ENCODE measurements at places on chromosomes 3 and 15. TPM values are rescaled to one million over a fixed set of nuclear protein-coding genes. Genes with fewer than 3 reads are reported as not detected.
A peak's percentile ranks its signal among the peaks of the same experiment; 100 is the strongest.

- no peaks in the 10 kb centered on the region for H3K4me1 ChIP-seq
- no peak for DNase-seq
- H3K27me3 ChIP-seq, result no peaks in the 10 kb centered on the region
- no peak overlapping the region for H3K4me3 ChIP-seq
- no peak overlapping the region for H3K27ac ChIP-seq
These were observed 177.7 kb downstream of the ZNF385D start for GRCh38 chr3:21573291-21573690.

CKMT1A gene
- 5.9 TPM for total RNA-seq

GRCh38 chr3:151804267-151804666 lies 9.6 kb upstream of the AADAC start:
- peak; percentile 69 for DNase-seq
- H3K27ac ChIP-seq, result no peak overlapping the region
- no peak overlapping the region for H3K4me3 ChIP-seq
- H3K36me3 ChIP-seq, result no peaks in the 10 kb centered on the region
- no peaks in the 10 kb centered on the region for H3K4me1 ChIP-seq

GTPBP8 gene
- total RNA-seq, result 34.0 TPM

ASB14 gene
- not detected for total RNA-seq

DNA sequence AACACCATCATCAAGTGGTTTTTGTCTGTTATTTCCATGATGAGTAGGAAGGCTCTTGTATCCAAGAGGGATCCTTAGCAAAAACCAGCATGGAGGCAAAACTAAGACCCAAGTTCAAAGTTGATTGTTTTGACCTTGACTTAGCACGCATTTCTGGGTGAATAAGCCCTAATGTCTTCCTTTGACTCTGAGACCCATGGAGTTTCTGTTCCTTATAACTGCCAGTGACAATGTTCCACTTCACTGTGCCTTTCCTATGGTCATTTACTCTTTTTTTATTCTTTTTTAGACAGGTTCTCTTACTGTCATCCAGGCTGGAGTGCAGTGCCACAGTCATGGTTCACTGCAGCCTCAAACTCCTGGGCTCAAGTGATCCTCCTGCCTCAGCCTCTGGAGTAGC lies 118.2 kb upstream of the MRPL3 start:
- H3K4me3 ChIP-seq, result no peak overlapping the region
- no peak for DNase-seq
- peaks cover 9% of the 10 kb centered on the region for H3K4me1 ChIP-seq
- H3K27ac ChIP-seq, result no peak overlapping the region

MKRN3 gene
- not detected for total RNA-seq

DNA sequence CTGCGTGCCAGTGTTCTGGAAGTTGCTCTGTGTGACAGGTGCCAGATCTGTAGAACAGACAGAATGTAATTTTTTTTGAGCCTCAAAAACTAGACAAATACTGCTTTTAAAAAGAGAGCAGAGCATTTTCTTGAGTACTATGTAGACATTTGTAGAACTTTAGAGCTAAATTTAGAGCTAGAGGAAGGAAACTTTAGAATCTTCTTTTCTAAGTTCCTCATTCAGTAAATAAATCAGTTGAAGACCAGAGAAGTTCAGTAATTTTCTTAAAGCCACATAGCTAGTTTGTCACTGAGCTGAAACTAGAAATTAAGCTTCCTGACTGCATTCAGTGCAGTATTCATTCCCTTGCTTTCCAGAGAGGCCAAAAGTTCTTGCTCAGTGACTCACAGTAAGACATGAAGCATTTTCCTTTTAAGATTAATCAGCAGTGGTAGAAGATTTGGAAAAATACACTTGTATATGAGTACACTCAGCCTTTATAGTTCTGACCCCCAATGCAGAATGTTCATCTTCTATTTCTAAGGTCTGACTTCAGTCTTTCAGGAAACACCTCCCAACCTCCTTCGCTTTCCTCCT lies 83.6 kb upstream of the TSEN2 start:
- no peak overlapping the region for H3K4me3 ChIP-seq
- DNase-seq, result no peak
- H3K36me3 ChIP-seq, result no peaks in the 10 kb centered on the region
- no peaks in the 10 kb centered on the region for H3K4me1 ChIP-seq

GAP43 gene
- 2.1 TPM for total RNA-seq

DNA sequence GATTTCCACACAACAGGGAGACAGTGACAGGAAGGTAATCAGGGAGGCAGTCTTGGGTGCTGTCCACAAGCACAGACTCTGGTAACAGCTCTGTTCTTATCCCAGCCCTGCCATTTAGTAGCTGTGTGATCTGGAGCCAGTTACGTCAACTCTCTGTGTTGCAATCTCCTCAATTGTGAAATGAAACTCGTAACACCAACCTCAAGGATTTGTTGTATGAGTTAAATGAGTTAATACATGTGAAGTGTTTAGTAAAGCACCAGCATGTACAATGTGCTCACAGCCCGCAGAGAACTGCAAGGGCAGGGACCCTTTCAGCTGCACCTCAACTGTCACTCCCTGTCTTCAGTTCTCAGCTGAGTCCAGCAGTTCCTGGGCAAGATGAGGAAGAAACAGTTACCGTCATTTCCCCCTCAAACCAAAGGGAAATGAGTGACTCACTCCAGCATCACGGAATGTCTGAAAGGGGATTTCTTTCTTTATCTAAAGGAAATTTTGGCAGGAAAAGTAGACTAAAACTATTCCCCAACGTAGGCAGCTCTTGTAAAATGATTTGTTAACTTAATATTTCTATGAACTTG lies 39.9 kb upstream of the MB21D2 start:
- no peak for DNase-seq
- no peaks in the 10 kb centered on the region for H3K27me3 ChIP-seq
- H3K36me3 ChIP-seq, result no peaks in the 10 kb centered on the region
- H3K27ac ChIP-seq, result no peak overlapping the region

- no peak overlapping the region for H3K27ac ChIP-seq
- no peaks in the 10 kb centered on the region for H3K27me3 ChIP-seq
- no peak overlapping the region for H3K4me3 ChIP-seq
- H3K4me1 ChIP-seq, result peaks cover 8% of the 10 kb centered on the region
- DNase-seq, result no peak
- no peaks in the 10 kb centered on the region for H3K36me3 ChIP-seq
These were observed 76.6 kb downstream of the CPN2 start for GRCh38 chr3:194274424-194275085.

LOXL1 gene
- 54.5 TPM for total RNA-seq

DNA sequence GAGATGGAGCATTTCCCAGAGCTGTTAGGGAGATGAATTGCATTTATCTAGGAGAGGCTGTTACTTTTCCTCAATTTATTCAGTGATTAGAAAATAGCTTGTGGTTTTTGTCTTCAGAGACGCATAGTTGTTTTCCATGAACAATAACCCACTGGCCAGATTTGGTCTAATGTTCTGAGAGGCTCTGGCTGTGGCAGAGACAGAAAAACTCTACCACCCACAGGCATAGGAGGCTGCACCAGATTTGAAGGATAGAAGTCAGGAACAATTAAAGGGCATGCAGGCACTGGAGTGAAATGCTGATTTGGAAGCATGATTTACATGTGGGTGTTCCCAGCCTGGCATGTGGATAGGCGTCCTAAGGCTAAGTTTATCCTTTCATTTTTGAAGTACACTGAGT lies 143.5 kb downstream of the NFKBIZ start:
- no peak overlapping the region for H3K4me3 ChIP-seq
- no peaks in the 10 kb centered on the region for H3K36me3 ChIP-seq
- H3K4me1 ChIP-seq, result peaks cover 11% of the 10 kb centered on the region
- no peak for DNase-seq
- no peaks in the 10 kb centered on the region for H3K27me3 ChIP-seq
- H3K27ac ChIP-seq, result no peak overlapping the region

CD200R1 gene
- 0.36 TPM for total RNA-seq

- H3K27me3 ChIP-seq, result no peaks in the 10 kb centered on the region
- H3K27ac ChIP-seq, result no peak overlapping the region
- no peak overlapping the region for H3K4me3 ChIP-seq
- H3K4me1 ChIP-seq, result no peaks in the 10 kb centered on the region
These were observed 138.7 kb upstream of the CADM2 start for GRCh38 chr3:84820126-84820525.

DNA sequence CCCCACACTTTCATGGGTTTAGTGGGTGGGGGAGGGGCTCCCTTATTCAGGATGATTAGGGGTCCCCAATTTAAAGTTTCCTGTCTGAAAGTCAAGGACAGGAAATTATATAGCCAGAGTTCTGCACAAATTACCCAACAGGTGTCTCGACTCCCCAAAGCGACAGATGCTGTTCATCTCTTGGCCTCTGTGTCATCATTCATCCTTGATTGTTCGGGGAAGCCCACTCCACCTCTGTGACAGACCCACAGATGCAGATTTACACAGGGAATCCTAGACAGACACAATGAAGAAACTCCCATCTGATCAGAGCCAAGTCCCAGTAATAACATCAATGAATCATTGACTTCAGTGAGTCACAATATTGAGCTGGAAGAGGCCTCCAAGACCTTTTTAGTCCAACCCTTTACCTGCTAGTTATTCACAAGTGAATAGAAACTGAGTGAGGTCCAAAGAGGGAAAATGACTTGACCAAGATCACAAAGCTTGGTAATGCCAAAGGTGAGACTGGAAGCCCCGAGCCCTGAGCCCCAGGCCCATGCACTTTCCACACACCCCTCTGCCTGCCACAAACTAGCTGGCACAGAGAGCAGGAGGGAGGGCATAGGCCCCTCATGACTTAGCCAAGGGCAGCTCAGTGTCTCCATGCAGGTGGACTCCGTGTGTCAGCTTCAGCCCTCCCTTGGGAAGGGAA lies 7.9 kb upstream of the SRP14 start:
- H3K27me3 ChIP-seq, result no peaks in the 10 kb centered on the region
- no peak overlapping the region for H3K4me3 ChIP-seq
- no peak for DNase-seq
- H3K27ac ChIP-seq, result no peak overlapping the region
- H3K4me1 ChIP-seq, result peaks cover 8% of the 10 kb centered on the region
- no peaks in the 10 kb centered on the region for H3K36me3 ChIP-seq

- peaks cover 4% of the 10 kb centered on the region for H3K36me3 ChIP-seq
- H3K4me1 ChIP-seq, result peaks cover 22% of the 10 kb centered on the region
- no peak overlapping the region for H3K4me3 ChIP-seq
These were observed 8.9 kb upstream of the PXK start for GRCh38 chr3:58323529-58324390.

DNA sequence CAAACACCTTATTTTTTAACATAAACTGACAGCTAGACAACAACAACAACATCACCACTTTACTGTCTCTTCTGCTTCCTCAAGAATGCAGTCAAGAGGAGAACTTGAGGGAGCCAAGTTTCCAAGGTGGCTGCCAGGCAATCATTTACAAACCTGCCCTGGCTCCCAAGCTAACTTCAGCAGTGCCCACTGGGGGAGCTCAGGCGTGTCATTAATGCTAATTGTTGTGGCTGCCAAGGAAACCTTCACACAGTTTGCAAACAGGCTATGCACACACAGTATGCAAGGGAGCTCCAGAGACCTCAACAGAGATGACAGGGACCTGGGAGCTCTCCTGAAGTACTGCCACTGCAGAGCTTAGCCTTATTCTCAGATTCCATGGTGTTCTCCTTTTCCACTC lies 2.1 kb downstream of the DZIP1L start:
- no peaks in the 10 kb centered on the region for H3K27me3 ChIP-seq
- DNase-seq, result no peak
- peaks cover 3% of the 10 kb centered on the region for H3K36me3 ChIP-seq
- H3K4me3 ChIP-seq, result no peak overlapping the region
- peak overlapping the region; percentile 92 for H3K27ac ChIP-seq

GRCh38 chr3:126267169-126267975 lies 87.0 kb upstream of the ALDH1L1 start:
- no peaks in the 10 kb centered on the region for H3K36me3 ChIP-seq
- peak overlapping the region; percentile 96 for H3K27ac ChIP-seq
- H3K4me1 ChIP-seq, result peaks cover 7% of the 10 kb centered on the region
- H3K4me3 ChIP-seq, result peak overlapping the region; percentile 27
- DNase-seq, result peak; percentile 98
- H3K27me3 ChIP-seq, result no peaks in the 10 kb centered on the region

NMB gene
- 4.1 TPM for total RNA-seq

GRCh38 chr3:132342183-132342582 lies 25.0 kb downstream of the ACP3 start:
- H3K36me3 ChIP-seq, result peaks cover 6% of the 10 kb centered on the region
- H3K27me3 ChIP-seq, result no peaks in the 10 kb centered on the region

DNA sequence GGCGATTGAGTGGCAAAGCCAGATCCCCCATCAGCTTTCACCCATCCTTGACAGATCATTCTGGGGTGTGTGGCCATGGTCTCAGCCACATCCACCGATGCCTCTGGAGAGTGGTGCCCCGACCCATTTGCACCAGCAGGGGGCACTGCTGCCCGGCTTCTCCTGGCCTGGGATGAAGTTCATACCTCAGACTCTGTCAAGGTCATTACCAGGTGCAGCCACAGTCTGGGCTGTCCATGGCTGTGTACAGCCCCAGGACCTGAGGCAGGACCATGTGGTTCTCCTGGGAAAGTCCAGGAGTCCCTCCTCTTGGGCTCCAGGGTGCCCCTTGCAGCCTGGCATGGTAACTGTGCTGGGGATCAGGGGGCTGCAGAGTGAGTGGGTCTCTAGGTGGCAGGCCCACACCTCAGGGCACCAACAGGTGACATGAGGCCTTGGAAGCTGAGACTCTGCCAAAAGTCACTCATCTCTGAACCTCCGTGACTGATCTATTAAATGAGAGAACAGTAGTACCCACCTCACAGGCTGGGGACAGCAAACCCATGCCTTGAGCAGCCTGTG lies 67.2 kb downstream of the CACNA2D2 start:
- H3K27me3 ChIP-seq, result peaks cover 3% of the 10 kb centered on the region
- H3K4me1 ChIP-seq, result peaks cover 19% of the 10 kb centered on the region
- no peak overlapping the region for H3K4me3 ChIP-seq
- H3K36me3 ChIP-seq, result no peaks in the 10 kb centered on the region
- peak; percentile 85 for DNase-seq

- peak; percentile 50 for DNase-seq
- H3K27me3 ChIP-seq, result no peaks in the 10 kb centered on the region
- no peak overlapping the region for H3K27ac ChIP-seq
These were observed 29.3 kb upstream of the XYLB start for GRCh38 chr3:38317192-38317759.

CTXN2 gene
- total RNA-seq, result not detected

DNA sequence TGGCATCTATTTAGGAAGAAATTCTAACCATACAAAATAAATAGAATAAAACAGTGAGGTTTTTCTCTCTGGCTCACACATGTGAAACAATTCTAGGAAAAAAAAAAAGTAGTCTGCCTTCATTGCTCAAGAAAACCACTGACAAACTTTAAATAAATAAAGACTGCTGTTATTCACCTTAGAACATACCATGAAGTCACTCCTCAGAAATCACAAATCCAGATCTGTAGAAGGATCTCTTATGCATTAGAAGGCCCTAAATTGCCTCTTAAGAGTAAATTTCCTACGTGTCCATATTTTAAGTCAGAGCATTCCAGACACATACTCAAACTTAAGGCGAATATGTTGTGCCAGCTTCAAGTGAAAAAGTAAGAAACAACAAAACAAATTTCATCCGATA lies 217.3 kb downstream of the ZIC4 start:
- no peak for DNase-seq
- no peaks in the 10 kb centered on the region for H3K4me1 ChIP-seq
- no peak overlapping the region for H3K4me3 ChIP-seq
- H3K27me3 ChIP-seq, result no peaks in the 10 kb centered on the region
